NCI-H748 treated with DMSO at 0.1 percent for 48 hours (cell line): ENCODE measurements at places on chromosomes 7 and 10.

- no peak for DNase-seq
Measured at GRCh38 chr10:129864601-129865126, 99.4 kb downstream of the EBF3 start.

DNA sequence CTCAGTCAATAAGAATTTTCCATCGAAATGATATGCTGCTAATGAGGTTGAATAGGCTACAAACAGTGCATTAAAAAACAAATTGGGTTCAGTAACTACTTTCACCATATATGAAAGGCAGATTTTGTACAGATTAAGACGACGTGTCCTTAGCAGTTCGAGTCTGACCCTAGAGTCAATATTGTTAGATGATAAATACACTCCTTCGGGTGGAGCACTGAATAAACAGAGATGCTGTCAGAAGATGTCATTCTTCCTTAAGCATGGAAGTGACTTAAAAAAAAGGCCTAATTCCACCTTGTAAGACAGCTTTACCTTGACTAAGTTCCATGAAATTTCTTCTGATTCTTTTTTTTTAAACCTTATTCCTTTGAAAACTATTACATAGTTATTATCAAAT lies 5.8 kb upstream of the AGR2 start:
- DNase-seq = no peak

GRCh38 chr10:101405001-101405400 lies 51.0 kb downstream of the BTRC start:
- DNase-seq = no peak

DNA sequence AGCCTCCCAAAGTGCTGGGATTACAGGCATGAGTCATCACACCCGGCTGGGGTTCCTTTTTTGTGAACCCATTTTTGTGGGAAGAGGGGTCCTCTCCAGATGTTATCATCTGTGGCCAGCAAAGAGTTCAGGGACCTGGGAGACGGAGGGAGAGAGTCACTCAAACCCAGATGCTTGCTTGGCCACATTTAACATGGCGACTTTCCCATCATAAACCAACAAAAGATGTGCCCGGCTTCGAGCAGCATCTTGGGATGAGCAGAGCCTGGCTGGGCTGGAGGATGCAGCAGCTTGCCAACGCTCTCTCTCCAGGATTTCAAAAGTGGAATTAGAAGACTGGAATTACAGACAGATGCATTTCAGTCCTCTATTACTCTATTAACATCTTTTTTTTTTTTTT lies 19.1 kb upstream of the HABP2 start:
- no peak for DNase-seq

- DNase-seq = no peak
Measured at GRCh38 chr7:4667776-4668509, 14.2 kb upstream of the FOXK1 start.

DNA sequence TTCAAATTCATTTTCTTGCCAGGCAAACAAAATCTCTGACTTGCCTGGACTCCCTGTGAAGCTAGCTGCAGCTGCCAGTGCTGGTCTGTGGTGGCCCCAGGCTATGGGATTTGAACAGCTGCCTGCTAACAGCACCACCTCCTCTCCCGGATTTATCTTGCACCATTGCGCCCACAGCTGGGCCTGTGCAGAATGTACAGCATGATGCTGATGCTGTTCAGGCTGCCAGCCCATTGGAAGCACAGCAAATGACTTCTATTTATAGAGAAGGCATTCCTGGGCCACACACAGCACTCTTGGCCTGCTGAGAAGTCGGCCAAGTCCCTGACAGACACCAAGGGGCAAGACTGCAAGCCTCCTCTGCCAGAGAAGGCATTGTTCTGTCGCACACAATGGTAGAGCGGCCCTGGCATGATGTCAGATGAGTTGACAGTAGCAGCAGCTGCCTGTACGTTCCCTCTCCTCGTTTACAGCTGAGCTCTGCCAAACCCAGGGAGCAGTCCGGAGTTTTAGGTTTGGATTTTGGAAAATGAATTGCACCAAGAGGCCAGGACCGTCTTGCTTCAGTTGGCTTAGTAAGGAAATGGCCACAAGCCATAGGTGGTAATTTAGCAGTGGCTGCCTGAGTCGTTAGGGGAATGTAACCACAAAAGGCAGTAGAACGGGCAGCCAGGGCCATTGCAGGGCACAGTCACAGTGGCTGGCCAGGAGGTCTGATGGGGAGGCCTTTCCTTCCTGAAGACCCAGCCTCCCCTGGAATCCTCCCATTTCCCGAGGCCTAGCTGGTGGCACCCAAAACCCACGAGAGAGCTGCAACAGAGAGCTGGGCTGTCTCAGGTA lies 38.5 kb downstream of the MTURN start:
- DNase-seq = peak; percentile 43

- no peak for DNase-seq
Measured at GRCh38 chr10:97128039-97128492, 57.7 kb downstream of the SLIT1 start.

DNA sequence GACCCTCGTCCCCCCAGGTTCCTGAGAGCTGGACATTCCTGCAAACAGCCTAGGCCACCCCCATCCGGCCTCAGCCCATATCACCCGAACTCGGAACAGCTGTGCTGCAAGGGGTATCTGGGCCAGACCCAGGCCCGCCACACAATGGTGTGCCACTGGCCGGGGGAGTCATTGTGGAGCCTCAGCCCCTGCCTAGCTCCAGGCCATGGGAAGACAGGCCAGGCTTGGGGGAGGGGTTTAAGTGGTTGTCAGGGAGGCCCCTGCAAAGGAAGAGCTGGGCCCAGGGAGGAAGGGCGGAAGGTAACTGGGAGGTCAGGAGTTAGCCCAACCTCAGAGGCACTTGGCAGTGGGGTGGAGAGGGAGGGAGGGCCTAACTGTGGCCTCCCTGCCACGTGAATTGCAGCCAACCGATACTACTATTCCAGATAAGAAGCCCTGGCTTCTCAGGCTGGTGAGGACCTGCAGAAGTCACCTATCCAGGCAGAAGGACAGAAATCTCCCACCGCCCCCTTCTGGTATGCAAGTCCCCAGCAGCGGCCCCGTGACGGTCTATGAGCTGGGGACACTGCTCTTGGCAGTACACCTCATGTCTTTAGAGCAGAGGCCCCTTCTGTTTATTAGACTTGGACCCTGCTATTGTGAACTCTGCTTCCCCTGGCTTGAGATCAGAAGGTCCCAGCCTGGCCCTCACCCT lies 26.8 kb downstream of the VSIR start:
- DNase-seq = no peak

GRCh38 chr10:50604809-50605208 lies 18.9 kb downstream of the SGMS1 start:
- DNase-seq = no peak

DNA sequence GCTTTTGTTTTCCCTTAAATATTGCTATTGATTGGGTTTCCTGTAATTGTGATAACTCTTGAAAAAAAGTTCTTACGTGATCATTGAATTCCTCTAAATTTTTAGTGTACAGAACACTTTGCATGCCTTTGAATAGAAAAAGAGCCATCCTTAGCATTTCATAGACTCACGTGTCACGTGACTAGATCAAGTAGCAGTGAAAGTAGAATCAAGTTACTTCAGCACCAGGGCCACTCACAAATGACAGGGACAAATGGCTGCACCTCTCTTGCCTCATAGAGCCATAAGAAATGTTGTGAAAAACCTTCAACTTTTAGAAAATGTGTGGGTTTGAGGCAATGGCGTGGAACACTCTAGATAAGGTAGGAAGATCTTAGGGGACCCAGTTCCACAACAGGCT lies 203.8 kb downstream of the ZEB1 start:
- DNase-seq = no peak

DNA sequence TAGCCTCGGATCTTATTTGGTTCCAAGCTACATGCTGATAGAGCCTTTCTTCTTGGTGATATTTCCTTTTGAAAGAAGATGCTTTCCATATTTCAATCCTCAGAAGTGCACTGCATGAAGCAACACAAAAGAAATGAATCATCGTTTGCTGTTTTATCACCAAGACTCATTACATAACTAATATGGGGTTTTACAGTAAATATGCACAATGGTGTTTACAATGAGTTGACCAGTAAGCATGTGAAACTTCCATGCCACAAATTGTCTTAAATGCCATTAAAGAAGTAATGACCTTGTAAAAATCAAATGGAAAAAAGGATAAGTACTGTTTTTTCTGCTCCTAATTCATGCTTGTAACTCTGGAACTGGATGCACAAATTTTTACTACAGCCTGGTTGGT lies 1017.0 kb upstream of the GHITM start:
- DNase-seq = no peak

GRCh38 chr10:21978191-21978862 lies 25.2 kb downstream of the DNAJC1 start:
- no peak for DNase-seq

DNA sequence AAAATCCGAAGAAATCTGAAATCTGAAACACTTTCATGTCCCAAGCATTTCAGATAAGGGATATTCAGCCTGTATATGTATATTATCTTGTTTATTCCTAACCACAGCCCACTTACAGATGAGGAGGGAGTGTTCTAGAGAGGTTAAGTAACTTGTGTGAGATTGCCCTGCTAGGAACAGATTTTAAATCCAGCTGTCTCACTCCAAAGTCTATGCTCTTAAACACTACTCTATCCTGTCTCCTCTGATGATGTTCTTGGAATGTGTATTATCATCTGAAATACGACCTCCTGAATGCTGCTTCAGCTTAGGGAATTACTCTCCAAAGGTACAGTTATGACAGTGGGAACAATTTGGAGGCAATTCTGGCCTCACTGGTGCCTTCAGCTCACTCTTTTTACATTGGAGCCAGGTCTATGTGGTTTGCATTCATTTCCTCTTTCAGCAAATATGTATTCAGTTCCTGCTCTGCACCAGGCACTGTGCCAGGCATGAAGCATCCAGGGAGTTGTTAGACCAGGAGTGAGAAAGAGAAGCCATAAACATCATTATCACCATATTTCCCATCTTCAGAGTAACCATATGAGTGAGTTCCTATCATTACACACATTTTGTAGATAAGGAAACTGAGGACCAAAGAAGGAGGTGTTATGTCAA lies 70.2 kb downstream of the NOC3L start:
- DNase-seq = no peak

- no peak for DNase-seq
Measured at GRCh38 chr10:14953424-14954000, 384 bp downstream of the DCLRE1C start.

DNA sequence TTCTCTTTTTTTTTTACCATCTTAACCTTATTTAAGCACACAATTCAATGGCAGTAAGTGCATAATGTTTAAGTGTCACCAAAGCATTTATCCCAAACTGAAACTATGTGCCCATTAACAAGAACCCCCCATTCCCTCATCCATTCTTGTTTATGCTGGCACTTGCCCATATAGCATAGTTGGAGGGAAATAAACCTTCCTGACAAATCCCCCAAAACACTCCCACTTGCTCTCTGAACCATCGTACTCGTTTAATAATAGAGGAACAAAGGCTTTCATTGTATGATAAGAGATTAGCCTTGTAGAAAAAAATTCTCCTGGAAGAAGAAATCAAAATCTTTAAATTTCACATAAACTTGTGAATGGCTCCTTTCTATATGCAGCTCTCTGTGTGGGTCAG lies 26.4 kb upstream of the KCNMA1 start:
- no peak for DNase-seq

GRCh38 chr10:88861036-88861435 lies 9.4 kb upstream of the ANKRD22 start:
- DNase-seq = no peak

- no peak for DNase-seq
Measured at GRCh38 chr7:136016649-136017395, 39.7 kb upstream of the MTPN start.

DNA sequence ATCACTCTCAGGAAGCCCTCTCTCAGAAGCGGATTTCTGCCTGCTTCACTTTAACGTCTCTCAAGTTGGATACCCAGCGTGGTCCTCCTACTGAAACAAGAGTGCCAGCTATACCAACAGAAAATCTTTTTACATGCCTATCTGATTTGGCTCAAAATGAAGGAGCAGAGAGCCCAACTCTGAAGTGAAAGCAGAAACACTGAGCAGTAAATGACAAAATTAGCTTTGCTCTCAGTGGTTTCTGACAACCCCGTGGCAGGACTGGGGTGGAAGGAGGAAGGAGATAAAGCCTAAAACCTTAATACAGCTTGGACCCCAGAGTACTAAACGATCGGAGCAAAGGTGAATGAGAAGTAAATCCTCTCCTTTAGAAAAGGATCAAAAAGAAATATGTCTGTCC lies 25.1 kb upstream of the GPR37 start:
- DNase-seq = no peak

DNA sequence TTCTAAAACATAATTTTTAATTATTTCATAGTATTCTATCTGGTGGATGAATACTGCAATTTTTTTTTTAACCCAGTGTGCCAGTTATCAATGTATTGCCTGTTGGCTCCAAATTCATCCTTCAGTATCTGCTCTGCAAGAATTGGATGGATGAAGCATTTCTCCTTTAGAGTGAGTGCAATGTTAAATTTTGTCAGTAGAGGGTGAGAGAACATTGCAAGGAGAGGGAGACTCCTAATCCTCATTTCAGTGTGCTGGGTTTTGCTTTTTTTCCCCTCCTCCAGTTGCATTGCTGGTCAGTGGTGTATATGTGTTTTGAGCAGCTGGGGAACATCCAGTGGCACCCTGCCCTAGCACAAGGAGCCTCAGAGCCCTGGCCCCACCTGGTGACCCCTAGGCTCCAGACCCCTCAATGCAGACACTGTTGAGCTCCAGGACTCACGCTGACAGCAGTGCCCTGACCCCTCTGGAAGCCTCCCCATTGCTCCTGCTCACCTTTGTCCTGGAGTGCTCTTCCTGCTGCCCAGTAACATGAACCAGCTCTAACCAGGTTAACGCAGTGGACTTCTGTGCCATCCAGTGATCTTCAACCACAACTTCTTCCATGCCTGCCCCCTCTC lies 199.4 kb downstream of the USP6NL start:
- no peak for DNase-seq

DNA sequence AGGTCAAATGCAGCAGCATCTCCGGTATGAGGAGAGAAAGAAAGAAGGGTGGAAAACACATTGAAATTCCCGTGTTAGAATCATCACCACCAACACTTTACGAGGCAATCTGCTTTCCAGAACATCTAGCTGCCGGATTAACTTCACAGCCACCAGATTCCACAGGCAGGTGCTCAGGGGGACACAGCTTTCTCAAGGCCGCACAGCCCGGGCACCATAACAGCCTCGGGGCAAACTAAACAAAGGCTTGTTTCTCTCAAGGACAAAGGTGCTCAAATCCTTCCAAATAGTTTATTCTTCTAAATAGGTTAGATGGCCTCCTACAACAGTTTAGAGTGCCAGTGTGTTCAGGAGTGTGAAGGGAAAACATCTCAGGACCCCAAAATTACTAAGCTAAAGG lies 156.3 kb downstream of the DIP2C start:
- no peak for DNase-seq

GRCh38 chr10:13054844-13055243 lies 45.1 kb upstream of the OPTN start:
- no peak for DNase-seq

DNA sequence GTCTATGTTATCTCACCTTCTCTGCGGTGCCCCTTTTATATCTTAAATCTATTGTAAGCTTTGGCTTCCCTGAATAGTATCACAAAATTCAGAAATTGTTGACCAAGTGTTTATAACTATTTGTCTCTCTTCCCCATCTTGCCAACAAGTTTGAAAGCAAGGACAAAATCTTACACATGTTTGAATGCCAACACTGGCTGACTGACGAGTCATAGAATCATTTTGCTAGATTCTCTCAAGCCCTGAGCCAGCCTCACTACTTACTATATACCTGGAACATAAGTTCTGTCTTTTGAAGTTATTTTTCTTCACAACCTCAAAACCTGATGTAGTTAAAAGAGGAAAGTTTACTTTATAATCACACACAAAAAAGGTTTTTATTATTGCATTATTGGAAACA lies 700.7 kb downstream of the PHTF2 start:
- no peak for DNase-seq
